ENCODE measurements at places on chromosomes 7 and 10.

GRCh38 chr7:90771281-90771680, 175.2 kb downstream of the CDK14 start:
- DNase-seq: no peak

GRCh38 chr7:128921866-128922440, 11.4 kb upstream of the KCP start:
- no peak for DNase-seq

- no peak for DNase-seq
Measured at GRCh38 chr10:14826076-14826829, 11.6 kb downstream of the CDNF start.

DNA sequence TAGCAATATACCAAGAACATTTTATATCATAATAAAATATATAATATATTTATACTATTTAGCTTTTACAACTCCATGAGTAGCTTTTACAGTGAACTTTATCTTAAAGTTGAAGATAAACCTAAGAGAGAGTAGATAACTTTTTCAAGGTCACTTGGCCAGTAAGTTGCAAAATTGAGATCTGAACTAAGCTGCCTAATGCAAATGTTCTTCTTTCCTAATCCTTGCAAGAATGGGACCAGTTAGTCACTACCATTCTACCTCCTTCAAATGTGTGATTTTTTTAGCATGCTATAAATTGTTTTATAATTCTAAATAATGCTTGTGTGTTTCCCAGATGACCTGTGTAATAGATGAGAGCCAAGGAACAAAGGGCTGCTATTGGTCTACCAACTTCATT, 47.8 kb downstream of the CH25H start:
- DNase-seq: no peak

GRCh38 chr7:117090791-117091190, 137.5 kb downstream of the ST7 start:
- DNase-seq: no peak

DNA sequence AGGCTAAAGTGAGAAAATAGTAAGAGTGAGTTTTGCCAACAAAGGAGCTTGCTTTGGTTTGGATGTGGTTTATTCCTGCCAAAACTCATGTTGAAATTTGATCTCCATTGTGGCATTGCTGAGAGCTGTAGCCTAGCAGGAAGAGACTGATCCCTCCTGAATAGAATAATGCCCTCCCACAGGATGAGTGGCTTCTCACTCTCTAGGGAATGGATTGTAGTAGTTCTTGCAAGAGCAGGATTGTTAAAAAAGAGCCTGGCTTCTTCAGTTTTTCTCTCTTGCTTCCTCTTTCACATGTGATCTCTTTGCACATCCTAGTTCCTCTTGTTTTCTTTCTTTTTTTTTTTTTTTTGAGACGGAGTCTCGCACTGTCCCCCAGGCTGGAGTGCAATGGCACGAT, 34.4 kb downstream of the ASAH2 start:
- no peak for DNase-seq

DNA sequence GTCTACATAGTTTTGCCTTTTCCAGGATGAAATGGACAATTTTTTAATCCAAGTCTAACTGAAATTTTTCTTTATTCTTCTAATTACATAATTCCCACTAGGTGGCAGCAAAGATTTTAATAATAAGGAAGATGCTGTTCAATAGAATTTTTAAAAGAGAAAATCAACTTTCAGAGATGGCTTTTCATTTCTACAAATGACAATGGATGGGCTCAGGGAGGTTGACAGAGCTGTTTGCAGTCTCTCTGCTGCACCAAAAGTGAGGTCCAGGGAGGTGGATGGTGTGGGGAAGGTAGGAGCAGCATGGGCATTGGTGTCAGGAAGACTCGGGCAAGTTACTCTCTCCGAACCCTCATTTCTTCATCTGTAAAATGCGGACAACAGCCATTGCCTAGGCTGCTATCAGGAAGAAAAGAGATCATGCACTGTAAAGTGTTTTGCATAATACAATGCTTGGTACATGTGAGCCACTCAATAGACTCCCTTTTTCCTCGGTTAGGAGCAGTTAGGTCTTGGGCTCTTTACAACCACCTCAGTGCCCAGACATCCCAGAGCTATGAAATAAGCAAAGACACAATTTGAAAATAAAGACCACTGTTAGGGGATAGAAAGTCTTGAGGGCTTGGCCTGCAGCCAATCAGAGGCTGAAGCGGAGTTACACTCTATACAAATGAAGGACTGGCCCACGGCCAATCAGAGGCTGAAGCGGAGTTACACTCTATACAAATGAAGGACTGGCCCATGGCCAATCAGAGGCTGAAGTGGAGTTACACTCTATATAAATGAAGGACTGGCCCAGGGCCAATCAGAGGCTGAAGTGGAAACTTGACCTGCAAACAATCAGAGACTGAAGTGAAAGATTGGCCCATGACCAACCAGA, 107.1 kb downstream of the ABLIM1 start:
- no peak for DNase-seq

DNA sequence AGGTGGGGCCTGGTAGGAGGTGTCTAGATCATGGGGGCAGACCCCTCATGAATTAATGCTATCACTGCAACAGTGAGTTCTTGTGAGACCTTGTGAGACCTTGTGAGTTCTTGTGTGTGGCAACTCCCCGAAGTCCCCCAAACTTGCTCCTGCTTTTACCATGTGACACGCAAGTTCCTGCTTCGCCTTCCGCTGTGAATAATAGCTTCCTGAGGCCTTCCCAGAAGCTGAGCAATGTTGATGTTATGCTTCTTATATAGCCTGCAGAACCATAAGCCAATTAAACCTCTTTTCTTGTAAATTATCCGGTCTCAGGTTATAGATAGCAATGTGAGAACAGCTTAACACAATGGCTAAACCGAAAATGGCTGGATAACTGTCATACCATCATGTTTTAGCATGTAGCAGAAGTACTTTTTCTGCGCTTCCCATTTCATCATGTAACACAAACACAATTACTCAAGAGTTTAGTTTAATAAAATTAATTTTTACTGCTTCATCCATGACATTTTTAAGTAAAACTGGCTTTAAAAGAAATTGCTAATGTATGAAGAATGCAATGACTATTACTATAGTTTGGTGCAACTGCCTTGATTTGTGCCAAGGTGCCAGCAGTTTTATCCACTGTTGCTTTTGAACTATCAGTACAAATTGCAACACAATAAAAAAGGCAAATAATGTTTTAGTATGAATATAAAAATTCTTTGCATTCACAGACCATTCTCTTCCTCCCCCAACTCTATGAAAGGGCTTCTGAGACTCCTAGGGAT, 87.7 kb upstream of the TMEM168 start:
- no peak for DNase-seq

DNA sequence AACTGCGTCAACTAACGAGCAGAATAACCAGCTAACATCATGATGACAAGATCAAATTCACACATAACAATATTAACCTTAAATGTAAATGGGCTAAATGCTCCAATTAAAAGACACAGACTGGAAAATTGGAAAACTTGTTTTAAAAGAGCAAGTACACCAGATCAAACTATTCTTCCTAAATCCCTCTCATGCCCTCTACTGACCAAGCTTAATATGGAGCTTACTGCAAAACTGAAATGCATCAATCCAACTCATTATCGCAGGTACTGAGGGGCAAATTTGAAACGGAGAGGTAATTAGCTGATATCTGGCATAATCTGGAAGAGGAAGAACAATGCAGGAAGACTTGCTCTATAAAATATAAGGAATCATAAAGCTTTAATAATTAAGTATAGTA, 1223.8 kb downstream of the NXPH1 start:
- DNase-seq: no peak

Measured in stimulated activated CD4-positive, alpha-beta T cell treated with anti-CD3 and anti-CD28 coated beads, Interleukin-1b, Interleukin-23, amount 100 ng/mL, for 24 hours (primary cell).